ENCODE measurements at places on chromosomes 12 and 14.

- DNase-seq, result peak; percentile 43
These were observed 102.2 kb downstream of the ERC1 start for GRCh38 chr12:1093166-1093751.

DNA sequence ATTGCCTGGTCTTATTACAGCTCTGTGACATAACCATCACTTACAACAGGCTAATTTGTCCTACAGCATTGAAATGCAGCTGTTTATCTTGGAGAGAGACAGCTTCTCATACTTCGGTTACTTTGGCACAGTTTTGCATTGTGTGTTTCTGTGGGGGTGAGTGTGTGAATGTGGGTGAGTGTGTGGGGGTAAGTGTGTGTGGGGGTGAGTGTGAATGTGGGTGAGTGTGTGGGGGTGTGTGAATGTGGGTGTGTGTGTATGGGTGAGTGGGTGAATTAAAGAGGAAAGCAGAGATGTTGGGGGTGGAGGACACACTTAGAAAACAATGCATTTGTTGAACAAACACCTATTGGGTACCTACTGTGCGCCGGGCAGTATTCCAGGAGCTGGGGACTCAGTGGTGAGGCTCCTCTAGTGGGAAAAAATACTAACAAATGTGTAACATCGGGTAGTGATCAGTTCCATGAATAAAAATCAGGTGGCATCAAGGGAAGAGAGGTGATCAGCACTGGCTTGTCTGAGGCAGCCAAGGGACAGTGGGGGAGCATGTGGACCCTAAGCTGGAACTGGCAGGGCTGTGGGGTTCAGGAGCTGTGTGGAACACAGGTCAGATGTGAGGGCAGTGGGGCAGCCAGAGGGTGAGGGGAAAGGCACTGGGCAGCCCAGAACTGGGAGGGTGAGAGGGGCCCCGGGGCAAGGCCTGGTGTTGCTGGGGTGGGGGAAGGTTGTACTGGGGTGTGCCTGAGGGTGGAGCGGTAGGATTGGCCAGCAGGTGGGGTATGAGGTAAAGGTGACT lies 44.1 kb upstream of the AMN start:
- DNase-seq, result no peak

DNA sequence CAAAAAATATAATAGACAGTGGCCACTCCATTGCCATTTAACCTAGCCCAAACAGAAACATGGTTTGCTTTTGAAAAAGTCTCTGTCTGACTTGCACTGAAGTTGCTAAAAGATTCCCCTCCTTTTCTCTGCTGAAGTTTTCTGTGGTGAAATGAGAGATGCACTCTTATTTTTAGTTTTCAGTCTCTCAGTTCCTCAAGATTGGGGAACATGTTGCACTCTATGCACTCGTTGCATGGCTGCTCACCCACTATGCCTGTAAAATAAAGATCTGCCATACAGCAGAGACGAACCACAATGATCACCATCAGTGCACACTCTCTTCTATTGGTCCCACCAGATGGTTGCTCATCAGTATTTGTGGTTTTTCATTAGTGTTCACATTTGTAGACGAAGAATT lies 13.1 kb upstream of the DAAM1 start:
- no peak for DNase-seq

DNA sequence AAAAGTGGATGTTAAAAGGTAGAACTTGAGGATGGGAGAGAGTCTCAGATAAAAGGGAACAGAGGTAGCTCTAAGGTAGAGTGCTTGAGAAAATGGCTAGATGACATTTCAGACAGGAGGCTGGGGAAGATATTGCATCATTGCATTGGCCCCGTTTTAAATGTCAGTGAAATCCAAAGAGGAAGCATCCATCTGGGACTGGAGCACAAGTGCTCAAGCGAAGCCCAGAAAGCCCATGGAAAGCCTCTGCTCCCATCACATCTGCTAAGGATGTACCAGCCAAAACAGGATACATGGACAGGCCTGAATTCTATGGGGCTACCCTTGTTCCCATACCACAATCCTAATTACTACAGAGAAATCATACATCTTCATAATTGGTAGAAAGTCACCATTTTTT lies 581.5 kb upstream of the TMEM132C start:
- no peak for DNase-seq

DNA sequence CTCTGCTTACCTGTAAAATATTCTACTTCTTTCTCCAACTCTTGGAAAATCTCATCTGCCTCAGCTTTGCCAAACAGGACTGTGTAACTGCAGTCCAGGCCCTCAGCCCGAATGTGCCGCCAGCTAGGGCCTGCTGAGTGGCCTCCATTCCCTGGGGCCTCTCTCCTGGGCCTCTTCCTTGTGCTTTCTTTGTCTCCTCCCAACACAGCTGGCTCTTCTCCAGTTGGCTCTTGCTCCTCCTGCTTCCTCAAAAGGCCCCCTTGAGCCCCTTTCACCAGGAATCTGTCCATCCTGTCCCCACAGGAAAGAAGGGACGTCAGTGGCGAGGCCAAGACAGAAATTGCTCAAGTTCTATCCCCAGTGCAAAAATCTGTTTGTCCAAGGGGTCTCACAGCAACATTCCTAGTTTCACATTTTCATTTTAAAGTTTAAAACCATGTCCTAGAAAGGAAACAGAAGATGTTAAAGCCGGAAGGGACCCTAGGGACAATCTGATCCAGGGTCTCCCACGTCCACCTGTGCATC lies 713 bp downstream of the ALKBH2 start:
- DNase-seq, result no peak

DNA sequence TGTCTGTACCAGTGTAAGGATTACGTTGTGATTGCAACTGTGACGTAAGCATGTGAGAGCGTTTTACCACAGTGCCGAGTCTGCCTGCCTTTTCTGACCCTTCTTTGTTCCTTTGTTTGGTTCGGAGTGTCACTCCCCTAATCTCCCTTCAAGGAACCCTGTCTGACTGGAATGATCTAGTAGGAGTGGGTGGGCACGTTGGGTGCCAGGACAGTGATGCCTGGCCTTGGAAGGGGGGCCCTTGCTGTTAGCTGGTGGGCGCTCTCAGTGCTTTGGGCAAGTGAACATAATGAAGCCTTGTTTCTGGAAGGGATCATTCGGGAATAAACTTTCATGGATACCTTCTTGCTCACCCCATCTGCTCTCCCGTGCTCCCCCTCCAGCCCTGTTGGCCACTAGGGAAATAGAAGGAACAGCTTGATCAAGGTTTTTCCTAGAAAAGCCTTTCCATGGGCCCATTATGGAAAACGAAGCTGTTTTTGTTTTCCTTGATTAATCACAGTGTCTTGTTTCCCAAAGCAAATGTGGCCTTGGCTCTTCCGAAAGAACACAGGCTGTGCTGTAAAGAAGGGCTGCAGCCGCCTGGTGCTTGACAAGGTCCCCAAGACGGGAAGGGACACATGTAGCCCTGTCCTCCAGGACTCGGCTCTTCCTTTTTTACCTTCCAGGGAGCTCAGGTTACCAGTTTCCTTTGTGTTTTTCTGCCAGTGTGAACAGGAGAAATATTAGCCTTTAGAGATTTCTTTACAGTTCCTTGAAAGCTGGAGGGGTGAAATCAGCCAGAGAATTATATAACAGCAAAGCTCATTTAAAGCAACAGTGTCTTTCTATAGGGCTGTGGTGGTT lies 215.5 kb downstream of the CRADD start:
- peak; percentile 78 for DNase-seq

DNA sequence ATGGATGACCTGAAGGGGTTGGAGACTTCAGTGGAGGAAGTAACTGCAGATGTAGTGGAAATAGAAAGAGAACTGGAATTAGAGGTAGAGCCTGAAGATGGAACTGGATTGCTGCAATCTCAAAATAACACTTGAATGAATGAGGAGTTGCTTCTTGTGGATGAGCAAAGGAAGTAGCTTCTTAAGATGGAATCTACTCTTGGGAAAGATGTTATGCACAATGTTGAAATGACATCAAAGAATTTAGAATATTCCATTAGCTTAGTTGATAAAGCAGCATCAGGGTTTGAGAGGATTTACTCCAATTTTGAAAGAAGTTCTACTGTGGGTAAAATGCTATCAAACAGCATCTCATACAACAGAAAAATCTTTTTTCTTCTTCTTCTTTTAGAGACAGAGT lies 186.4 kb upstream of the PRKD1 start:
- no peak for DNase-seq
